ENCODE measurements at places on chromosomes 13 and 19.

DNA sequence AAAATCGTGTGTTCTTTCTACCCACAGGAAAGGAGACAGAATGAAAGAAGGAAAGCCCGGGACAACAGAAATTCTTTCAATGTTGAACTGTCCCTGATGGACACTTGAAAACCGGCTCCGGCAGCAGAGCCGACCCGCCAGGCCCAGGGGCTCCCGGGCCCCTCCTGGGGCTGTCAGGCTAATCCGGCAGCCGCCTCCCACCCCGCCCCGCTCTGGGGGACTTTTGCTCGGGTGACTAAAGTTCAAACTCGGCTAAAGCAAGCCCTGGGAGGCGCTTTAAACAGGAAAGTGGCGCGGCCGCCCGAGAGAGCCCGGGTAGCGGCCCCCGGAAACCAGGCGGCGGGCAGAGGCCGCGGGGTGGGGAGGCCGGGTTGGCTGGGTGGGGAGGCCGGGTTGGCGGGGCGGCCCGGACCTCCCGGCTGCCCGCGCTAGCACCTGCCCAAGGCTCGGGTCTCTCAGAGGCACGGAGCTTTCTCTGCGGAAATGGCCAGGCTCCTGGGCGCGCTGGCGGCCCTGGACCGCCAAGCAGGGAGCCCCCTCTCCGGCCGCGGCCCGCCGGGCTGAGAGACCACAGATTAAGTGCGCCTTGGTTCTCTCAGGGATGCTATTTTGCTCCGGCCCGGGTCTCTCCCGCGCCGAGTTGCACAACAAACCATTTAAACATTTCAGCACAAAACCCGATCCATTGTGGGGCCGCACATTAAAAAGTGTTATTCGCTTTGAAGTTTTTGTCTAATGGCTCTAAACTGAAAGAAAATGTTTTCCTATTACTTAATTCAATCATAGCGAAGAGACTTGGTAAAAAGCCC, 2.6 kb upstream of the GSX1 start:
- DNase-seq: no peak

GRCh38 chr13:37534676-37535075, 63.9 kb downstream of the POSTN start:
- no peak for DNase-seq

DNA sequence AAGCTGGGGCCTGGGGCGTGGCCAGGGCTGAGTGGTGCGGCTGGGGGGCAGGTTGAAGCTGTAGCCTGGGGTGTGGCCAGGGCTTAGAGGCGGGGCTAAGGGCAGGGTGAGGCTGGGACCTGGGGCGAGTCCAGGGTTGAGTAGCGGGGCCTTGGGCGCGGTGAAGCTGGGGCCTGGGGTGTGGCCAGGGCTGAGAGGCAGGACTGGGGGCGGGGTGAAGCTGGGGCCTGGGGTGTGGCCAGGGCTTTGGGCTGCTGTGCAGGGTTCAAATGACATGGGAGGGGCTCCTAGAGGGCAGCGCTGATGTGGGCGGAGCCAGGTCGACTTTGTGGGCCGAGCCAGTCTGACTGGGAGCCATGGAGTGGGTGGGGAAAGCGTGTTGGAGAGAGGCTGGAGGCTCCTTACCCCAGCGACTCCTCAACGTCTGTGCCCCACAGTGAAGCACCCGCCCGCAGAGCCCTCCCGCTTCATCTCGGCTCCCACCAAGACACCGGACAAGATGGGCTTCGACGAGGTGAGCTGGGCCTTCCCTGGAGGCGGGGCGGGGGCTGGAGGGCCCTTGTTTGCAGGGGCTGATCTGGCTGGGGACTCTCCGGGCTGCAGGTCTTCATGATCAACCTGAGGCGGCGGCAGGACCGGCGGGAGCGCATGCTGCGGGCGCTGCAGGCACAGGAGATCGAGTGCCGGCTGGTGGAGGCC, 21.5 kb downstream of the COLGALT1 start:
- peak; percentile 86 for DNase-seq

- DNase-seq: no peak
Observed at GRCh38 chr13:110925023-110925612, 10.2 kb upstream of the ANKRD10 start.

- no peak for DNase-seq
Observed at GRCh38 chr13:32022311-32022710, 9.3 kb upstream of the FRY start.

- DNase-seq: no peak
Observed at GRCh38 chr13:77274126-77274525, 52.8 kb downstream of the MYCBP2 start.

GRCh38 chr13:92158346-92158745, 759.9 kb downstream of the GPC5 start:
- DNase-seq: no peak

DNA sequence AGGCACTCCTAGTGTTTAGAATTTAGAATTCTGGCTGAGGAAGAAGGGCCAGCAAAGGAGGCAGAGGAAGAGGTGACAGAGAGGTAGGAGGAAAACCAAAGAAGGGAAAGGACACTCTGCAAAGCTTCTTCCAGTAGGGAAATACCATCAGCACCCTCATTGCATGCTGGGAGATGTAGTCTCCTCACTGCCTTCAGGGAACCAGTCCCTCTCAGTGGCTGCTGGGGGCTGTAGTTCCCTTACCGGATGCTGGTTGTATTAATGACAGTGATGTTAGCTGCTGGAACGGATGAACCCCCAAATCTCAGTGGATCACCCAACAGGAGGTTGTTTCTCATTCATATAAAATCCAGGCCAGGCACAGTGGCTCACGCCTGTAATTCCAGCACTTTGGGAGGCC, 10.1 kb downstream of the GRIN2D start:
- no peak for DNase-seq

DNA sequence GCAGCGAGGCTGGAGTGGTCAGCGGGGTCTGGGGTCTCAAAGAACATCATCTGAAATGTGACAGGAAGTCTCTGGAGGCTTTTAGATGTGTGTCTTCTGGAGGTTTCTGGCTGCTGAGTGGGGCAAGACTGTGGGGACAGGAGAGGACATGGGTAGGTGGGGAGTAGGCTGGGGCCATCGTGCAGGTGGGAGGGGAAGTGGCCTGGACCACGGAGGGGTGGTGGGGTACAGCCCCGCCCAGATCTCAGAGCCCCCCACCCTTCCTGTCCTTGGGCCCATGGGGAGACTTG, 6.2 kb downstream of the AP1M1 start:
- DNase-seq: no peak

DNA sequence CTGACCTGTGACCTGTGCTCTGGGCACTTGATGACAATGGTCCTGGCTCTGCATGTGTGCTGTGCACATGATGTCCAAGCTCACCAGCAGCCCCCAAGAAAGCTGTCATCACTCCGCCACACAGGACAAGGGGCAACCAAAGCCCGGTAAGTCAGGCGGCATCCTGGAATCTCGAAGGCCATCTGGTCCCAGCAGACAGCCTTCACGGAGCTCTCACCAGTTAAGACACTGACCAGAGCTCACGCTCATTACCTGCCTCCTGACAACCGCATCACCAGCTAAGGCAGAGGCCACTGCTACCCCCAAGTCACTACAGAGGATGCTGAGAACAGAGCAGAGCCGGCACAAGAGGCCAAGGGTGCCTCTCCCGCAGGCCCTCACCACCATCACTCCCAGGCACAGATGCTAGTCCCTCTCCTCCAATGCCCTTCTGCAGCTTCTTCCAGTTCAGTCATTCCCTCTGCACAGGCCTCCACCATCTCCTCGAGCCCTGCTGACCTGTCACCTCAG, 10.6 kb downstream of the PPP6R1 start:
- DNase-seq: no peak

DNA sequence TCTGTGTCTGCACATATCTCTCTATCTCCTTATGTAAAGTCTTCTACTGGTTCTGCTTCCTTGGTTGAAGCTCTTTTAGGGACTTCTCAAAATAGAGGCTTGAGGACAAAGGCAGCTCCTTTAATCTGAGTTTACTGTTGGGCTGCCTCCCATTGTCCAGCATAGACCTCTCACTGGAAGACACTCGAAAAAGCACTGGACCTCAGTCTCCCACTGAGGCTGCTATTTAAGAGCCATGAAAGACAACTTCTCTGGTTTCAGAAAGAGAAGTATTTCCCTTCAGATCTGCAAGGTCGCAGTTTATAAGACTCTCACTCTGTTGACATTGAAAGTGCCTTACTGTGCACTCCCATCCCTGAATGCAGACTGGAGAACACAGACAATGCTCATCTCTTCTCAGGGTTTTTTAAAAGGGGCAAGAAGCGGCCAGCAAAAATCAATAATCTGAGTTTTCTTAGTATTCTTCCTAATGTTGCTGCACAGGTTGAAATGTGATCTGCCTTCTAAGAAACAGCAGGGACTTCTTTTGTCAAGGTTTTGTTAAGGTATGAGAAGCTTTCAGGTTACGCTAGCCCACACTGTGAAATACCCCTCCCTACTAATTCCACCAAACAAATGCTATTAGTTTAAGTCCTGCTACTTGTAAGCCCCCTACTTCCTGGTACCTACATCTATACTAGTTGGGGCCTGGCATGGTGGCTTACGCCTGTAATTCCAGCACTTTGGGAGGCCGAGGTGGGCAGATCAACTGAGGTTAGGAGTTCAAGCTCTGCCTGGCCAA, 450.0 kb upstream of the SLC10A2 start:
- no peak for DNase-seq

DNA sequence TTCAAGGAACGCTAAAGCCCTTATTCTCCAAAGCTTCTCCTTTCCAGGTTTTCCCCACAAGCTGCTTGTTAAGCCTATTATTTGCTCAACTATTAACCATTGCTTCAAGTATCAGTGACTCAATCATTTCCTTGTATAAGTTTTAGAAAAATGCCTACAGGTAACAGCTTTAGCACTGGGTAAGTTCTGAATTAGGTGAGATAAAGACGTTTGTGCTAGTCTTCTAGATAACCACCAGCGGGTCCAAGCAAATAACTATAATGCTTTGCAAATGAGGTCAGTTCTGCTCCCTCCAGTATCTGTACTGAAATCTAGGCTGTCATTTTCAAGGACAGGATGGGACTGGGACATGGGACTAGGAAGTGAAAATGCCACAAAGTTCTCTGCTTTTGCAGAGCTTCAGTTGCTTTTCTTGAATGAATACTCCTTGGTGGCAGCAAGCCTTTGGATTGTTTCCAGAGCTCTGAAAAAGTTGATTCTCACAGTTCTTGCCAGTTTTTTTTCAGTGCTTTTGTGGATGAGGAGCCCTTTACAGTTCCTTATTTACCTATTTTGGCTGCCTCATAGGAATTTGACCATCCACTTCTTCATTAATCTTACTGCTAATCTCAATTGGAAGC, 1487.7 kb downstream of the EFNB2 start:
- no peak for DNase-seq

DNA sequence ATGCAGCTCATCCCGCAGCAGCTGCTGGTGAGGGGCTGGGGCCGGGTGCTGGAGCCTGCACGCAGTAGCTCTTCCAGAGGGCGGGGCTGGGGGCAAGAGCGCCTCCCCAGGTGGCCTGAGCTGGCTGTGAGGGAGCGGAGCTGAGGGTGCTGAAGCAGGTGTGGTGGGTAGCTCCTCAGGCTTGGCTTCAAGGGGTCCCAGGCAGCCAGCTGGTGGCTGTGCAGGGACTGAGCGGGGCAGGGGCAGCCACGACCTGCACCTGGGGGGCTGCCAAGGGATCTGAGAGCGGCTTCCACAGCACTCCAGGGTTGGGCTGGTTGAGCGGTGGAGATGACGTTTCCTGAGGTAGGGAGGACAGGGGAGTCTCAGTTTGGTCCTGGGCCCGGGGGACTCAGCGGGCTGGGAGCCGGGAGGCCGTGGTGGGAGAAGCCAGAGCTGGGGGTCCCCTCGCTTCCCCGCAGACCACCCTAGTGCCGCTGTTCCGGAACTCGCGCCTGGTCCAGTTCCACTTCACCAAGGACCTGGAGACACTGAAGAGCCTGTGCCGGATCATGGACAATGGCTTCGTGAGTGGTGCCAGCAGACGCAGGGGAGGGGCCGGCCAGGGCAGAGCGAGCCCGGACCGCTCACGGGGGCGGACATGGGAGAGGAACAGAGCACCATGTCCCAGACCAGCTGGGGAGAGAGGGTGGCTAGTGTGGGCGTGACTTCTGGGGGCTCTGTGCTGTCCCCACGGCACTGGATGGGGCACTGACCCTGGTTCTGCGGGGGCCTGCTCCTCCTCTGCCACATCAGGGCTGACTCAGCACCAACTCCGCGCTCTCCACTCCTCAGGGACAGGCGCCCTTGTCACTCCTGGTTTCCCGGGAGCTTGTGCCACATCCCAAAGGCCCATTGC, 7.4 kb downstream of the PTOV1 start:
- no peak for DNase-seq

DNA sequence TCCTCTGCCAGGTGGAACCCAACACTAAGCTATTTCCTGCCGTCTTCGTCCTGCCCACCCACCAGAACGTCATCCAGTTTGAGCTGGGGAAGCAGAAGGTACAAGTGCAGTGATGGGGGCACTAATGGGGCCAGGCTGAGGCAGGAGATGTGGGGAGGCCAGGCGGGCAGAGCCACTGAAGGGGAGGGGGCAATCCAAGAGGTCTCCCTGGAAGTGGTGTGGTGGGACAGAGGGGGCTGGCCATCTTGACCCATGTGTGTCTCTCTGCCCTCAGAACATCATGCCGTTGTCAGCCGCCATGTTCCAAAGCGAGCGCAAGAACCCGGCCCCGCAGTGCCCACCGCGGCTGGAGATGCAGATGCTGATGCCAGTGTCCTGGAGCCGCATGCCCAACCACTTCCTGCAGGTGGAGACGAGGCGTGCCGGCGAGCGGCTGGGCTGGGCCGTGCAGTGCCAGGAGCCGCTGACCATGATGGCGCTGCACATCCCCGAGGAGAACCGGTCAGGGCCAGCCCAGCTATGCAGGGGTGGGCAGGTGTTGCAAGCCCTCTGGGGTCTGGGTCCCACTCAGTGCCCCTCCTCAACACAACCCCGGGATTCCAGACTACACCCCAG, 49.6 kb downstream of the RYR1 start:
- no peak for DNase-seq

- peak; percentile 39 for DNase-seq
Observed at GRCh38 chr19:883661-884211, 9.3 kb downstream of the MED16 start.

- no peak for DNase-seq
Observed at GRCh38 chr13:71304861-71305260, 562.1 kb downstream of the DACH1 start.

DNA sequence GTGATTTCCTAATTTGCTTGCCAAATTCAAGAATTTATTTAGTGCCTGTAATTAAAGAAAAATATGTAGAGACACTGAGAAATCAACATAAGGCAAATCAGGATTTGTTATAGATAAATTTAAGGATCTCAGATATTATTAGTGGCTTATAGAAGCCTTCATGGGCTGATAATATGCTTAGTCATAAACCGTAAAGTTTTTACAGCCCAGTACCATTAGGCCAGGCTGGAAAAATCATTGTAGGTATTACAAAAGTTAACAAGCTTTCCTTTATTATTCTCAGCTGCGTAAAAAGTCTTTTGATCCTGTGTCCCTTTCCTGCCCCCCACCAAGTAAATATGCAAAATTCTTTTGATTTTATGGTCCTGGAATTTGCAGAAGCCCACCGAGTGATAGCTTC, 58.2 kb downstream of the SLITRK6 start:
- no peak for DNase-seq

DNA sequence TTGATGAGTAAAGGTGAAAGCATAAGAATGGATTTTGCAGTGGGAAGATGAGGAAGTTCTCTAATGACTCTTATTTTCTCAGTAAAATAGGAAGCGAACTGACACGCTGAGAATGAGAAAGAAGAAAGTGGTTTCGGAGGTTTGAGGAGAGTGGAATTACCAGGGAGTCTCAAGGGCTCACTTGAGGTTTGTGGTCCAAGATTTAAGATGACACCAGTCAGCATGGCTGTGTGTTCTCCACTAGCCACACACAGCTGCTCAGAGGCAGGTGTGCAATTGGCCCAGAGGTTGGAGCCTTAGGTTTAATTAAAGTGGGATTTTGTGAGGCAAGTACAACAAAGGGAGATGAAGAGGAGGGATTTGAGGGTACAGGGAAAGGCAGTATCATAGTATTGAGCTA, 99.6 kb upstream of the NBEA start:
- DNase-seq: no peak

GRCh38 chr13:98571955-98572662, 4.8 kb downstream of the STK24 start:
- DNase-seq: no peak

All from hematopoietic multipotent progenitor cell treated with erythropoietin and hydrocortisone succinate and interleukin-3 and kit ligand, for 17 days (in vitro differentiated cells).